ENCODE measurements at places on chromosomes 7 and 10.

DNA sequence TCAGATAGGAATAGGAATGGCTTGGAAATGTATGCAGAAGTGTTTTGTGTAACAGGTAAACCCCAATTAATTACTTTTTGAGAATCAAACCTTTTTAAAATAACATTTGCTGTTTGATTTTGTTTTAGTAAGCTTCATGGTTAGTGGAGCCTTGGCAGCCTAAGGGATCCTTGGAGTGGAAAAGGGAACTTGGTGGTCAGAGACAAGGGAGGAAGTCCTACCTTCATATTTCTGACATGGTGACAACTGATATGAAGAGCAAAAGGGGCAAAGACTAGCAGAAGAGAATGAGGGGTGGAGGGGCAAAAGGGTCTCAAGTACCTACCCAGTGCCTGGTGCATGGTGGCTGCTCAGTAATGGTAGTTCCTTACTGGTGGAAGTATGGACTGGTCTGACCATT is 32.3 kb downstream of the AHCYL2 start:
- no peak for DNase-seq

GRCh38 chr10:43671659-43672531 is 23.2 kb upstream of the ZNF32 start:
- DNase-seq: no peak

DNA sequence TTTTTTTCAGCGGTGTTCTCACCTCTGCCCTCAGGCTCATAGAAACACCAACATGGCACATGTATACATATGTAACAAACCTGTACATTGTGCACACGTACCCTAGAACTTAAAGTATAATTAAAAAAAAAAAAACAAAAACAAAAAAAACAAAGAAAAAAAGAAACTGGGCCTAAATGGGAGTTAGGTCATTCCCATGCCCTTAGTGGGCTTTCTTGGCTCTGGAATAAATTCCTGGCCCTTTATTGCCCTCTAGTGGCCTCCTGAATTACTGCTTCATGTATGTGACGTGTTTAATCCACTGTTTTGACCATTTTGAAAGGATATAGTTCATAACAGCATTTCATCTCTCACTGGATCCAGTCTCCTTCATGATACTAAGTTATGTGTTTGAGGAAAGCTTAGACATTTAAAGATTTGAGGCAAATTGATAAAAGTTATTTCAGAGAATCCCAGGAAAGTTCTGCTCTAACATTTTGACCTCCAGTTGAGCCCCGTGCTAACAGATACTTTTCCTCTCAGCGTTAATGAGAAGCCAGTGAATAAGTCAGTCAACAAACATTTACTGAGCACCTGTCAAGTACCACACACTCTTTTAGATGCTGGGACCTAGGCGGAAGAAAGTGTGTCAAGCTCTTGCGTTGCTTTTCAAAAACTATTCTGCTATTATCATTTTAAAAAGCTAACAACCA is 54.7 kb upstream of the SYPL1 start:
- peak; percentile 27 for DNase-seq

DNA sequence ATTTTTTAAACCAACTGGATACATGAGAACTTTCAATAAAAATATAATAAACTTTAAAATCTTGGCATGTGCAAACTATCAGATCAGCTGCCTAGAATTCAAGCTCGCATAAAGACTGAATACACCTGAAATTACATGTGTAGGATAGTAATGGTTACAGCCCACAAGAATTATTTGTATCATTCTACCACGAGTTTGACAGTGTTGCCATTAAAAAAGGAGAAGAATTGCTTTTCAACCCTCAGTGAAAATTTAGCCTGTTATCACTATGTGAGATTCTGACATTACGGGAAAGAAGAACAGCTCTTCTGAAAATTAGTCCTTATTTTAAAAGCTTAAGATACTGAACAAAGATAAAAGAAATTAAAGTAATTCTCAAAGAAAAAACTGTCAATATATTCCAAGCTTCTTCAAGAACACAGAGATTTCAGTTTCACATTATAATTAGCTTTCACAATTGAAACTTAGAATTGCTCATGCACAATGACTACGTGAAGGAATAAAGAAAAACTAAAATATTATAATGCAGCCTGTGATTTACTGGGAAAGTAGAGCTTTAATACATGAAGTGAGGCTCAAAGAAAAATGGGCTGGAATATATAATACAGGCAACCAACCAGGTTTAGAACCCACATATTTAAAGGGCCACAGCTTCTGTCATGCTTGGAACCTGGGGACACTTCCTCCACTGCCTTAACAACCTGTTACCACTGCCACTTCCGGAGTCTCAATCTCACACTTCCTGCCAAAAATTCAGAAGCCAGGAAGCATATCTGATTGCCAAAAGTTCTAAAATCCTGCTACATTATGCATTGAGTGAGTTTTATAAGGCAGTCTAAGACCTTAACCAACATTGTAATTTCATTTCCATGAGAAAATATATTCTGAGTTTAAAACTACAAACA is 23.2 kb downstream of the TPK1 start:
- no peak for DNase-seq

DNA sequence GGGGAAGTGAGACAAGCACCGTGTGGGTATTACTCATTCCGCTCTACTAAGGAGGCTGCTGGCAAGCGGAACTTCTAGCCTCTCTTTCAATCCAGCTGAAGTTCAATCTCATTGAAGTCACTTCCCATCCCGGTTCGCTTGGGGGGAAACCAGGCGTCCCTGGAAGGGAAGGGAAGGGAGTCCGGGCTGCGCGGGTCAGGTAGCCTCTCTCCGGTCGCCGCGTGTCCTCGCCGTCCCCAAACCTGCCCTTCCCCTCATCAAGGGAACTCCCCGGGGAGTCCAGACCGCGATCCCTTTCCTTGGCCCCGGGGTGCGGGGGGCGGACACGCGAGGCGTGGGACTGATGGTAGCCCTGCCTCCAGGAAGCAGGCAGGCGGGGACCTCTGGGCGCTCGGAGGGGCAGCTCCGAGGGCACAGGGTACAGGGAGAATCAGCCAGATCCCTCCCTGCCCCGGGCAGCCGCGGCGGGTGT is 598 bp upstream of the ZEB1 start:
- DNase-seq: no peak

- no peak for DNase-seq
Measured at GRCh38 chr10:11678074-11678793, 63.9 kb upstream of the ECHDC3 start.

GRCh38 chr7:142353147-142354060 is 95.5 kb upstream of the PRSS58 start:
- no peak for DNase-seq

- DNase-seq: no peak
Measured at GRCh38 chr10:9362721-9363120, 1308.2 kb downstream of the GATA3 start.

GRCh38 chr7:25750744-25751508 is 401.1 kb upstream of the NFE2L3 start:
- DNase-seq: no peak

DNA sequence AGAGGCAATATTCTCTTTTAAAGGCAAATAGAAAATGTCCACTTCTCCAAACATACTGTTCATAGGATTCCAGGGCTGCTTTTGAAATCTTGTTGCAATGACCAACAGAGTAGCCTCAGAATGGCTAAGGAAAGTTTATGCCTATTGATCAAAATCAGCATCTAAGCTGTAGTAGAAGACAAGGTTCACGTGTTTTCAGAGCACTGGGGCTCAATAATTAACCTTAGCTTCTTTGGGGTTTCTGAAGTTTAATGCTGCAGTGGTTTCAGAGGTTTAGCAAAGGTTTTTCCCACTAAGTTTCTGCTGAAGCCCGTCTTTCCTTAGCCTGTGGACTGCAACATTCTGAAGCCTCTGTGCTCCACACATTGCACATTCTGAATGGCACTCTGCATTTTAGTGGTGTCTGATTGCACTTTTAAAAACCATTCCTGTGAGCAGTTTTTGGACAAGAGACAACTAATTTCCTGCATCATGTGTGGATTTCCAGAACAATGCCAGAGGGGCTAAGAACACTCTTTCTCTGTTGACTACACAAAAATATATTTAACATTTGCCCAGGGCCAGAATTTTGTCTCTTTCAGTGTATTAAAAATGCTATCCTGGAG is 342.5 kb downstream of the PTEN start:
- DNase-seq: no peak

GRCh38 chr7:680411-681127 is 45.9 kb upstream of the DNAAF5 start:
- no peak for DNase-seq

- no peak for DNase-seq
Measured at GRCh38 chr7:46368871-46369270, 447.8 kb upstream of the IGFBP3 start.

DNA sequence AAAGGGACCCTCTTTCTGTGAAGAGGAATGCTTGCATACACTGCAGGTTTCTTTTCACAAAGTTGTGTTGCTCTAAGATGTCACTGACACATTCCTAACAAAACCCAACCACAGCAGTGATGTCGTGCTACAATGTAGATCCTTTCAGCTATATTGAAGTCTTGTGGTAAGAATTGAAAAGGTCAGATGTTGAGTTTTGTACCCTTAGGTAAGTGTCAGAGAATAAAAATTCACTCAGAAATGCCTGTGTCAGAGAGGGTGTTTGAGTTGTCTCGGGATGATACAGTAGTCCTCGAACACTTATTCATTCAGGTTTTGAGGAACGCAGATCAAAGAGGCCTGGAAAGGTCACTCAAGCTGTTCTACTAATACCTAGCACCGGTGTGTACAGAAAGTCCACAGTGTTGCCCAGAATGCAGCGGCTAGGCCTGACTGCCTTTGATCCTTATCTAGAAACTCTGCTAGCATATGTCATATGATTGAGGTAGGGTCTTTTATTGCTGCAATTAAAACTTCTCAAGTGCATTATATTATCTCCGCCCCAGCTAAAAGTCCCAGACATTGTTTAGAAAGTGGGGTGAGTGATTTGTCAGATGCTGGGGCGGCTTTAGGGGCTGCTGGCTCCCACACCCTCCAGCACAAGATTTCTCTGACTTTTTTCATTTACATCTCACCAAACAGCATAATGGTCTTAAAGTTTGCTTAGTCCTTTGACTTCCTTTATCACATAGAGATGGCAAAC is 26.0 kb downstream of the RNF32 start:
- DNase-seq: no peak

GRCh38 chr7:148385009-148385682 is 205.4 kb upstream of the C7orf33 start:
- DNase-seq: no peak

- no peak for DNase-seq
Measured at GRCh38 chr7:155489158-155489840, 31.4 kb downstream of the EN2 start.

DNA sequence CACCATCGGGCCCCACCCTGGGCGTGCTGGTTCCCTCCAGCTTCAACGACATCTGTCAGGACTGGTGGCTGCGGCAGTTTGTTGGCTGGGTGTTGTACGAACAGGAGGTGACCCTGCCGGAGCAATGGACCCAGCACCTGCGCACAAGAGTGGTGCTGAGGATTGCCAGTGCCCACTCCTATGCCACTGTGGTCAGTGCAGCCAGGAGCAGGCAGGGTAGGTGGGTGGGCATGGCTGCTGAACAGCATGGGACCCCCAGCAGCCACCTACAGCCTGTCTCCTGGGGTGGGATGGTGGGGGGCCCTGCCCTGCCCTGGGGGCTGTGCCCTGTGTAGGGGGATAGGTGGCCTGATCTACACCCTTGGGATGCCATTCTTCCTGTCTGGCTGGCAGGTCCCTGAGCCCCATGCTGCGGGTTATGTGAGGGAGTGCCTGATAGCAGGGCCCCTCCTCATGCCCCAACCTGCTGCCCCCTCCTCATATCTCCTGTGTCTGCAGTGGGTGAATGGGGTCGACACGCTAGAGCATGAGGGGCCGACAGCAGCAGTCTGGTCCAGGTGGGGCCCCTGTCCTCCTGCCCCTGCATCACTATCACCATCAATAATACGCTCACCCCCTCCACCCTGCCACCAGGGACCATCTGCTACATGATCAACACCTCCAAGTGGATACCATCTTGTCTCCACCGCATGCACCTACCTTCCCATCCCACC is 56.9 kb downstream of the ZNF727 start:
- no peak for DNase-seq

GRCh38 chr10:108452533-108452932 is 1288.0 kb upstream of the SORCS1 start:
- no peak for DNase-seq

- DNase-seq: no peak
Measured at GRCh38 chr7:25454562-25455041, 226.3 kb upstream of the NPVF start.

DNA sequence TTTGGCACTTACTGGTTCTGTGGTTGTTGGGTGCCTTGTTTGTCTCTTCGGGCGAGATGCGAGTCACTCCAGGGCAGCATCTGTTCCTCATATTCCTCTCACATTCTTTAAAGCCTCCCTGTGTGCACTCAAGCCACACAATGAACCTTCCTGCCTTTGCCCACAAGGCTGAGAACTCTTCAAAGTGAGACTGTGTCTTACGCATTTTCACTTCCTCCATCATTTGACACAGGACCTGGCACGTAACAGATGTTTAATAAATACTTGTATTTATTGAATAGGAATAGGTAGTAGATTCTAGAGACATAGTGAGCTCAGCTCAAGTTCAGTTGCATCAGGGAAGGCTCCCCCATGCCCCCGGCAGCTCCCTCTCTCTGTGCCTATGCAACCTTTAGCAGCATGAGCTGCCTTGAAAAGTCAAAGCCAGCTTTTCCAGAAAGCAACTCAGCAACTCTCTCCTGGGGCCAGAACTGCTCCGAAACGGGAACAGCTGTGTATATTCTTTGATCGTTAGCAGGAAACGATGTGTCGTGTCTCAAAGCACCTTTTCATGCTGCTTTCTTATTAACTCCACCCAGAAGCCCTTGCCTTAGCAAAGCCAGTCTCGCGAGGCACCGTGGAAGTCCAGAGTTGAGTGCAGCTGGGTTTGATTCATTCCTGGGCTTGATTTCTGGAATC is 97.5 kb downstream of the PFKFB3 start:
- DNase-seq: no peak

DNA sequence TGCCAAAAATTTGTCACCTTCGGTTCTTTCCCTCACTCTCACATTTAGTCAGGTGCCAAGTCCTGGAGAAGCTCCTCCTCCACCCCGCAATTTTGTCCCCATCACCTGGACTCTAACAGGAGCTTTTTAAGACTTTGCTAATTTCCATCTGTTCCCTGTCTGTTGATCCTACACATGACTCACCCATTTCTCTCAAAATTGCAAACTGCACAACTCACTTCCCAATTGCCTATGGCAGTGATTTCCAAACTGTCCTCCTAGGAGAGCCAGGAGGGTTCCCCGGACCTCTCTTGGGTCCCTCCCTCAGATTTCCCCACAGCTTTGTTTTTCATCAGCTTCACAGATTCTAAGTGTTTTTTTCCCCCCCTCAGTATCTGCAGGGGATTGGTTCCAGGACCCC is 120.3 kb downstream of the WNT2 start:
- no peak for DNase-seq
